ENCODE measurements at places on chromosomes 5 and 9.

DNA sequence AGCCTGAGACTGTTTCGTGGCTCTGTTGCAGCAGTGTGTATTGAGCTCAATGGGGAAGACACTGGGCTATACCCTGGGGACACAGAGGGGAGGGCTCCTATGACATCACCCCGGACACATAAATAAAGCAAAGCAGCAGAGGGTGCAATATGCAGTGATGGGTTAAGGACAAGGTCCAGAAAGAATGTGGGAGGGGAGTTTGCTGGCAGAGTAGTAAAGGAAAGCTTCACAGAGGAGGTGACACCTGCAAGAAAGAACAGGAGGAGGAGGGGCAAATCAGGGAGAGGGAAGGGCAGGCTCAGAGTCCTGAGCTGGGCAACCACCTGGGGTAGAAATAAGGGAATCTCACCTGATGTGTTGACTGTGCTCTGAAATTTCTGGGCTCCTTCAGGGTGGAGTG, 35.3 kb upstream of the CDKN2AIPNL start:
- DNase-seq: no peak

GRCh38 chr5:180642779-180643178, 6.6 kb downstream of the FLT4 start:
- no peak for DNase-seq

GRCh38 chr5:10788358-10788757, 27.3 kb upstream of the DAP start:
- no peak for DNase-seq

GRCh38 chr9:137590123-137590468, 216 bp downstream of the ZMYND19 start:
- no peak for DNase-seq

DNA sequence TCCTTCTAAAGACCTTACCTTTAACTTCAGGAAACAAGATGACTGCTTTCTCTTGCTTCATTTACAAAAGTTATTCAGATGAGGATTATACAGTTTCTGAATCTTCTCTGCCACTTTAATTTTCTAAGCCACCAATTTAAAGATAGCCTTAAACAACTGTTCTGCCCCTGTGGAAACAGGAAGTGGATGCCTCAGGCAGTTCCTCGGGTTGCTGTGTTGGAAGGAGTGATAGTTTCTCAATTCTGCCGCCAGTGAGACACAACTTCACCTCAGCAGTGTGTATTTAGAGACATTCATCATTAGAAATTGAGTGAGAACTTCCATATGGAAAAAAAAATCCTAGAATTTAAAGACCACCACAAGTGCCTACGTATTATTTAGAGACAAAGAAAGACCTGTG, 475.1 kb upstream of the WWC1 start:
- DNase-seq: no peak

- no peak for DNase-seq
Observed at GRCh38 chr5:107487056-107487542, 183.6 kb downstream of the EFNA5 start.

DNA sequence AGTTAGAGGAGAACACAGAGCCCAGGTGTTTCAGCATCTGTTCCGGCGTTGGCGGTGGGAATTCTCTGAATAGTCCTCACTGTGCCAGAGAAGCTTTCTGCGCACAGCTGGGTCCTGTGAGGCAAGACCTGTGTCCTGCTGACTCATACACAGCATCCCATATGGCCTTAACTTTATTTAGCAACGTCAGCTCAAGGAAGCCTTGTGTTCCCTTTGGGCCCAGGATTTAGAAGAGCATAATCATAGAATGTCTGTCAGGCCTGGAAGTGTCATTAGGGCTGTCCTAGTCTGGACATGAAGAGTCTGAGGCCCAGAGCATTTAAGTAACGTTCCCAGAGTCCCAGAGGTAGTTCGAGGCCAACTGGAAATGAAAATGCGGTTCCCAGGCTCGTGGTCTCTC, 188.6 kb upstream of the DMRT1 start:
- no peak for DNase-seq

GRCh38 chr5:62340392-62340791, 34.4 kb downstream of the KIF2A start:
- no peak for DNase-seq

DNA sequence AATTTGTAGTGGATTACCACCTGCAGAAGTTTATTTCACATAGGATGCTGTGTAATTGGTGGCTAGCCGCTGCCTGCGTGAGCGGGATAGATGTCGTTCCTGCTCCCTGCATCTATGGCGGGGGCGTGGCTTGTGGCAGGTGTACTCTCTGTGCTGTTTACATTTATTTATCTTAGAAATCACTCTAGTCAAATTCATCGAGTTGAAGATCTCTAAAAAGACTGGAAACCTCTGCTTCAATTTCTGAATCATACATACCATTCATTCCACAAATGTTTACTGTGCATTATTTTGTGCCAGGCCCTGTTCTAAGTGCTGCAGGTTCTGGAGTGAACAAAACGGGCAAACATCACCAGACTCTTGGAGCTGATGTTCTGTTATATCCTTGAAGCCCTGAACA, 11.9 kb downstream of the ROPN1L start:
- DNase-seq: no peak

DNA sequence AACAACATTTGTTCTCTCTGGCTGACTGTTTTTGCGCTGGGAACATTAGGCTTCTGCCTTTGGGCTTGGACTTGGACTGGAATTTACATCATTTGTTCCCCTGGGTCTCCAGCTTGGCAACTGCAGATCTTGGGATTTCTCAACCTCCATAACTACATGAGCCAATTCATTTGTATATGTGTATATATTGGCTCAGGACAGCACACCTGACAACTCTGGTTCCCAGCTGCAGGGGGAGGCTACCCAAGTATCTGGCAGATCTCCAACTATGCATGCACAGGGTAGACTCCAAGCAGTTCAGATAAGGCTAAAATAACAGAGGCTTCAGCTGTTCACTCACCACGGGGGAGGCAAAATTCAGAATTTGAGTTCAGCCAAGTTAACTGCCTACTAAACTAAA, 31.6 kb upstream of the F2RL1 start:
- no peak for DNase-seq

DNA sequence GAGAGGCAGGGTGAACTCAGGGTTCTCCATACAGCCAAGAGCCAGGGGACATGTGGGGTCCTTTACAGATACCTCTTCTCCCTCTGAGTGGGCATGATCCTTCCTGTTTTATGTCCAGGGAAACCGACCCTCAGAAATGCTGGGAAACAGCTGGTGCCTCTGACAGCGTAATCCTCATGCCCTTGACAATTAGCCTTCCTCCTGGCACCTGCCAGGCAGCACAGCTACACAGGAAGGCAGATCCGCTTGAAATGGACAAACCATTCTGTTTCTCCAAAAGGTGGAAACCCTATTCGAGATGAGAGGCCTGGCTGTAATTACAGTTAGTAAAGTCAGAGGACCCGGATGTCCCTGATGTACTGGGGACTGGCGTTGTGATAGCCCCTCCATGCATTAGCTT, 7.2 kb downstream of the ERGIC1 start:
- DNase-seq: no peak

- DNase-seq: no peak
Observed at GRCh38 chr9:91156451-91157234, 205.1 kb downstream of the AUH start.

GRCh38 chr5:167820101-167820990, 471.1 kb upstream of the WWC1 start:
- no peak for DNase-seq

DNA sequence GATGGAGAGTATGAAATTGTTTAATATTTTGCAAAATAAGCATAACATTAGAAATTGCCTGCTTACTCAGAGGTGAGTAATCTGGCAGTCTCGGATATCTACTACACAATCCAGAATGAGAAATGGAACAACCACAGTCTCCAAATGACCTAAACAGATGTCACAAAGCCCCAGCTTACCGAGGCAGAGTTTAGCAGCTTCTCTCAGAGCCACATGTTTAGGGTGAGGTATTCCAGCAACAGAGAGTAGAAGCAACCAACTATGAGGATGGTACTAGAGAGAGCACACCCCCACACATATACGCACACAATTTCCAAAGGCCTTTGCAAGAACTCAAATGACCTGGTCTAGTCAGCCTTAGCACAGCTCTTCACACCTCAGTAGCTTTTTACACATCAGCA, 122.7 kb upstream of the LPAR1 start:
- no peak for DNase-seq

GRCh38 chr9:114001794-114002261, 76.3 kb downstream of the AMBP start:
- no peak for DNase-seq

DNA sequence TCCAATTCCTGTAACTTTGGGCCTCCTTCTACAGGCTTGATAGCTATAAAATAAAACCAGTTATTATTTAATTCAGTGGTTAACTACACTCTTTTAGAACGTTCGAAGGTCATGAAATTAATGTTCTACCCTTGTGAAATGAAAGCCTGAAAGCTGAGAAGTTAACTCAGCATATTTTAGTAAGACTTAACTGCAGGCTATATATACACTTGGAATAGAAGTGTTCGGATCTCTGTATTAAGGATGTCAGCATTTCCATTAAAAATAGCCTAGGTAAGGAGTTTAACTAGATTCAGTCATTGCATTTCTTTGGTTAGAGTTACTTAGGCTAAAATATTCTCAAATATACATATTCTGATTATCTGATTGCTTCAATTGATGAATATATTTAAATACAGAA, 229.2 kb downstream of the MRPS30 start:
- no peak for DNase-seq

GRCh38 chr5:51679286-51679685, 296.0 kb downstream of the ISL1 start:
- no peak for DNase-seq

DNA sequence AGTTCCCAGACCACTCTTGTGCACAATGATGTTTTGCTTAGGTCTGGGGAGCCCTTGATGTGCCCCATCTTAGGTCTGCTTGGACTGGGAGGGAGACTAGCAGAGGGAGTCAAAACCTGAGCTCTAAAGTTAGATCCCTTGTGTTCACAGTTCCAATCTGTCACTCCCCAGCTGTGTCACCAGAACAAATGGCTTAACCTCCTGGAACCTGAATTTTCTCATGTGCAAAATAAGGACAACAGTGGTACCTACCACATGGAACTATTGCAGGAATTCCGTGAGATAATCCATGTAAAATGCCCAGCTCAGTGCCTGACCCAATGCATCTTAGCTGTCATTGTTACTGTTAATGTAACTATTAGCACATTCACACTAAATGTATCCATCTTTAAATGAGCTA, 45.5 kb downstream of the GALNT10 start:
- no peak for DNase-seq

DNA sequence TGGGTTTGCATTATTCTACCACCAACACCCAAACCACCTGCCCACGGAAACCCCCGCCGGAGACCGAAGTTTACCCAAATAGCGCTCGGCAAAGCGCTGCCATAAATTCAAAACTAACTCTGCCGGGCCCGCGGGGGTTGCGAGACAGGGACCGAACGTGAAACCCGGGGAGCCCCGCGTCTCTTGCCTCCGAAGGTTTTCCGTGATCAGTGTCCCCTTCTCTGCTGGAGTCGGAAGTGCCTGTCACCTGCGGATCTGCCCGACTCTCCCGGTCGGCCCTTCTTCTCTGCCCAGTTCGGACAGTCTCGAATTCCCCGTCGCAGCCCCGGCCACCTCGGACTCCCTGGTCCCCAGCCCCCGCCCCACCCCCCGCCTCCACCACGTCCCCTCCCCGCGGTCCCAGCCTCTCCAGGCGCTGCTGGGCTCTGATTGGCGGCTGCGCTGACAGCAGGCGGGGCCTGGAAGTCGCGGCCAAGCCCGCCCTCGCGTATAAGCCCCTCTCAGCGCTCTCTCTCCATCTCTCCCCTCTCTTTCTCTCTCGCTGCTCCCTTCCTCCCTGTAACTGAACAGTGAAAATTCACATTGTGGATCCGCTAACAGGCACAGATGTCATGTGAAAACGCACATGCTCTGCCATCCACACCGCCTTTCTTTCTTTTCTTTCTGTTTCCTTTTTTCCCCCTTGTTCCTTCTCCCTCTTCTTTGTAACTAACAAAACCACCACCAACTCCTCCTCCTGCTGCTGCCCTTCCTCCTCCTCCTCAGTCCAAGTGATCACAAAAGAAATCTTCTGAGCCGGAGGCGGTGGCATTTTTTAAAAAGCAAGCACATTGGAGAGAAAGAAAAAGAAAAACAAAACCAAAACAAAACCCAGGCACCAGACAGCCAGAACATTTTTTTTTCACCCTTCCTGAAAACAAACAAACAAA, at the start of gene RORB:
Gene RORB, plus strand, starts transcription at position 517 of the 929 bp plus-strand sequence. CDS start 642 bp downstream, outside the sequence.
- DNase-seq: no peak

GRCh38 chr9:102740578-102740977, 254.6 kb upstream of the CYLC2 start:
- DNase-seq: no peak

GRCh38 chr5:9362600-9362999, 183.3 kb downstream of the SEMA5A start:
- no peak for DNase-seq

GRCh38 chr5:6847870-6848269, 134.6 kb downstream of the TENT4A start:
- DNase-seq: no peak

DNA sequence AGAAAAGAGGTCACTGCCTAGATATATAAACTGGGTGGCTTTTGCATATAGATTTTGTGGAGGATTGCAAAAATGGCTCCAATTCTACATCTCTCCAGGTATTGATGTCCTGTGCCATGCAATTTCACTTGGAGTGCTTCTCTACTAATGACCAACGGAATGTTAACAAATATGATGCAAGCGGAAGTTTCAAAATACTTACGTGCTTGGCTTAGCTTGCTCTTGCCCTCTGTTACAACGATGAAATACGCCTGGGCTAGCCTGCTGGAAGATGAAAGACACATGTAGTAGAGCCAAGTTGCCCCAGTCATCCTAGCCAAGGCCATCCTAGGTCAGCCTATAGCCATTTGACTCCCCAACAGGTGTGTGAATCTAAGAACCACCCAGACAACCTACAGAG, 3.6 kb upstream of the POC5 start:
- no peak for DNase-seq

GRCh38 chr5:133081036-133081435, 29.2 kb downstream of the HSPA4 start:
- DNase-seq: no peak

- no peak for DNase-seq
Observed at GRCh38 chr5:139651043-139651834, 3.1 kb downstream of the CXXC5 start.

DNA sequence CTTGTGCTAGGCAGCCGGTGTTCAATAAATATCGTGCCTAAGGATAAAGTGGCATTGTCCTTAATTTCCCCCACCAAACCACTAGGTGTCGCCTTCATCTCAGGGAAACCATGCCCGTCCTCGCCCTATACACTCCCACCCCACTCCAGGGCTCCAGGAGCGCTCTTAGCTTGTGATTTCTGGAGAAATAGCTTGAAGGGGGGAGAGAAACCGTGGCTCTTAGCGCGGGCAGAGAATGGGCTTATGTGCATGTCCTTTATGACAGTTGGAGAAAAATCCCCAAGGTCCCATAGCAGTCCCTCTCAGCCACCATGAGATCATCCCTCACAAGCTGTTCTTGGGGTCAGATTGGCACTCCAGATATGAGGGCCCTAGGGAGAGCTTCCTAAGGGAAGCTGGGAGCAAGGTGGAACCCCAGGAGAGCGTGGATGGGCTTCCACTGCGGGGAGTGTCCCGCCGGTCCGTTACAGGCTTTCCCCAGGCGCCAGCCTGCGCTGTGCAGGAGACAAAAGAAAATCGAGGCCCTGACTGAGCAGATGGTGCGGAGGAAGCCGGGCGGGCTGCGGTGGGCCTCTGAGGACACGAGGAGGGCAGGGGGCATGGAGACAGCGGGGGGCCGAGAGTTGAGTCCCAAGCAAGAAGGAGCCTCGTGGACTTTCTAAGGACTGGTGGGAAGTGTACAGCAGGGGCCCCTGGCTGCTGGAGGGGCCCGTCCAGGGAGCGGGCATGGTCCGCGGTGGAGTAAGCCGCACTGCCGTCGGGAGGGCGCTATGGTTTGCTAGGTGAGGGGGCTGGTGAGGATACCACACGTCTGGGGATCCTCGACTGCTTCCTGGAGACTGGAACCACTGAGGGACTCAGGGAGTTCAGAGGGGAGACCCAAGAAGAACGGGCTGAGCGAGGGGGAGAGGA, 750 bp upstream of the NPR2 start:
- peak; percentile 24 for DNase-seq
